ENCODE measurements at places on chromosomes 11 and 22.
A peak's percentile ranks its signal among the peaks of the same experiment; 100 is the strongest.

DNA sequence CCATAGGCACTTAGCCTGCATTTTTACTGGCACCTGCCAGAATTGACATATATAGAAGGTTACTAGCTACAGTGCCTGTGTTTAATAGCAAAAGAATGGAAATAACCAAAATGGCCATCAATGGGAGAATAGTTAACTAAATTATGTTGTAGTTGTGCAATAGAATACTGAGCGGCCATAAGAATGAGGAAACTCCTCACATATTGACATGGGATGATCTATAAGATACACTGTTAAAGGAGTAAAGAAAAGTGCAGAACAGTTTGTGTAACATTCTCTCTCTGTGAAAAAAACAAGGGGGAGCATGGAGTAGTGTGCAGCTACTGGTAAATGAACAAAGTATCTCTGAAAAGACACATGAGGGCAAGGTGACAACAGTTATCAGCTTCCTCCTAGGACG lies 21.5 kb downstream of the ARAP1 start:
- DNase-seq, result no peak

DNA sequence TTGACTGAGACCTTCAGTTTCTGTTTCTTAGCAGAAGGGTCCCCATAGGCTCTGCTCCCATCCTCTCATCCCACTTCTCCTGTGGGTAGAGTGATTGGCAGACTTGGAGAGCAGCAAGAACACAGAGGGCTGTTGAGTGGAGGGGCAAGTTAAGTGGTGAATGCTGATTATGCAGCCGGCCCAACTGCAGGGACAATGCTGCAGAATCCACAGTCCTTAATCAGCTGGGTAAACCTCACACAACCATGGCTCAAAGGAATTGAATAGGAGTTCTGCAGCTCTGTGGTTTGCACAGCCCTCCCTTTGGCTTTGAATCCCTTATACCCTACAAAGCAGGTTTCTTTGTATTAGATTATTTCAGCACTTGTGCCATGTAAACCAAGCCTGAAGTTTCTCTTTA lies 161.1 kb downstream of the NAV2 start:
- DNase-seq, result no peak

- DNase-seq, result no peak
These were observed 815 bp downstream of the EHD1 start for GRCh38 chr11:64877390-64878222.

- DNase-seq, result no peak
These were observed 138.4 kb downstream of the TTC17 start for GRCh38 chr11:43497144-43497543.

DNA sequence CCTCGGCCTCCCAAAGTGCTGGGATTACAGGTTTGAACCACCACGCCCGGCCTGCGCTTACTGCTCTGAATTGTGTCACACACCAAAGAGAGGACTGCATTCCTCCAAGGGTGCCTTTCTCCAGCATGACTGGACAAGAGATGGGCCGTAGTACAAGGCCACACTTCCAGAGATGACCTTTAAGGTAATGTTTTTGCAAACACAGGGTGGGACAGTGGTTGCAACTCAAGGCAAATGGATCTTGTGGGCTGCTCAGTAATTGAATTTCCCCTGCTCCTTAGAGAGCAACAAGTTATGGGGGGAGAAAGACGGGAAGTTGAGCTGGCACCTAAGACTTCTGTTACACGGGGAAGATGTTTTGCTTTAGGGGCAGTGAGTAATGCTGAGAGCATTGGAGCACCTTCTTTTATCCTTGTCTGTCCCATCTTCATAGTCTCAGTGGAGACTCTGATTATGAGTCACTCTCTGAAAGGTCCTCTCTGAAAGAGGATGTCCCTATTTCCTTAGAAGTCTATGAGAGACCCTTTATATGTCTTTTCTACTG lies 66.3 kb downstream of the C11orf91 start:
- DNase-seq, result peak; percentile 79

DNA sequence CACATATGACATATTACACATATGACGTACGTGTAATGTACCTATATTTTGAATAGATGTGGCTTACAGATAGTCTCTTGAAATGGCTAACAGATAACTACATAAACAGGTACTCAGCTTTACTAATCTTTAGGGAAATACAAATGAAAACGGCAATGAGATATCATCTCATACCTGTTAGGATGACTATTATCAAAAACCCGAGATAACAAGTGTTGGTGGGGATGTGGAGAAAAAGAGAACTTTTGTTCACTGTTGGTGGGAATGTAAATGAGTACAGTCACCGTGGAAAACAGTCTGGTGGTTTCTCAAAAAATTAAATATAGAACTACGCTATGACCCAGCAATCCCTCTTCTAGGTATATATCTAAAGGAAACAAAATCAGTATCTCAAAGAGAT lies 247.6 kb downstream of the ETS1 start:
- no peak for DNase-seq

DNA sequence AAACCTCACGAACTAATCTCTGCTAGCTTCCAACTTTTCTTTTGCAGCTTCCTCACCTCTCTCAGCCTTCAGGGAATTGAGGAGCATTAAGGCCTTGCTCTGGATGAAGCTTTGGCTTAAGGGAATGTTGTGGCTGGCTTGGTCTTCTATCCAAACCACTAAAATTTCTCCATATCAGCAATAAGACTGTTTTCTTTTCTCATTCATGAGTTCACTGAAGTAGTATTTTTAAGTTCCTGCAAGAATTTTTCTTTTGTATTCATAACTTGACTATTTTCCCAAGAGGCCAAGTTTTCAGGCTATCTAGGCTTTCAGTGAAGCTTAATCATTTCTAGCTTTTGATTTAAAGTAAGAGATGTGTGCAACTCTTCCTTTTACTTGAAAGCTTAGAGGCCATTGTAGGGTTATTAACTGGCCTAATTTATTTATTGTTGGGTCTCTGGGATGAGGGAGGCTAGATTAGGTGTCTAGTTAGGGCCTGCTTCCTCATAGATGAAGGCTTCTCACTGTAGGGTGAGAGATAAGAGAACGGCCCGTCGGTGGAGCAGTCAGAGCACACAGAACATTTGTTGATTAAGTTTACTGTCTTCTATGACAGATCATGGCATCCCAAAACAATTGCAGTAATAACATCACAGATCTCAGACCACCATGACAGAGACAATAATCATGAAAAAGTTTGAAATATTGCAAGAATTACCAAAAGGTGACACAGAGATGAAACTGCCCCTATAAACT lies 33.2 kb downstream of the CSF2RB start:
- peak; percentile 12 for DNase-seq

GRCh38 chr22:35212009-35212408 lies 45.3 kb upstream of the HMGXB4 start:
- DNase-seq, result peak; percentile 21

DNA sequence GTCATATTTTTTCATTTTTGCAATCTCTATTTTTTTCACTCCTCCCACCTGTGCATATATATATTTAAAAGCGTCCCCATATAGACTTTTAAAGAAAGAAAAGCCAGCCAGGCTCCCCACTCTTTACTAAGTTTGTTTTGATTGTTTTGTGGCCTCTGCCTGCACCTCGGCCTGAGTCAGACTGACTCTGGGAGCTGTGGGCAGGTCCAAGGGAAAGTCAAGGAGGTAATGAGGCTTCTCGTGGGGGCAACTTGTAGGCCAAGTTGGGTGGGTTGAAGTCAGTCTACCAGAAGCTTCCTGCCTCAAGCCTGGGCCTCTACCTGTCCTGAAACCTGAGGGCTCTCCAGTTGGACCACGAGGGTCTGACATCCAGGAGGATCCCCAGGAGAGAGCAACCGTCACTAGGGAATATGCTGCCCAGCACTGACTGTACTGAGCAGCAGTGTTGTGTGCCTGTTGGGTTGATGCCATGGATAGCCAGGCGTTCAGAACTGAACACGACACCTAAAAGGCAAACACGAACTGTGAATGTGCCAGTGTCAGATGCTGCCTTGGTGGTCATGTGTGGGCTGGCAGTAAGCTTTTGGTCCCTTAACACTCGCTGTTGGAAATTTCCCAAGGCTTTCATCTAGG lies 58.8 kb downstream of the BMAL1 start:
- DNase-seq, result no peak

- no peak for DNase-seq
These were observed 32.9 kb upstream of the VWA5A start for GRCh38 chr11:124082371-124082770.

GRCh38 chr11:10288881-10289764 lies 4.9 kb downstream of the SBF2 start:
- no peak for DNase-seq

DNA sequence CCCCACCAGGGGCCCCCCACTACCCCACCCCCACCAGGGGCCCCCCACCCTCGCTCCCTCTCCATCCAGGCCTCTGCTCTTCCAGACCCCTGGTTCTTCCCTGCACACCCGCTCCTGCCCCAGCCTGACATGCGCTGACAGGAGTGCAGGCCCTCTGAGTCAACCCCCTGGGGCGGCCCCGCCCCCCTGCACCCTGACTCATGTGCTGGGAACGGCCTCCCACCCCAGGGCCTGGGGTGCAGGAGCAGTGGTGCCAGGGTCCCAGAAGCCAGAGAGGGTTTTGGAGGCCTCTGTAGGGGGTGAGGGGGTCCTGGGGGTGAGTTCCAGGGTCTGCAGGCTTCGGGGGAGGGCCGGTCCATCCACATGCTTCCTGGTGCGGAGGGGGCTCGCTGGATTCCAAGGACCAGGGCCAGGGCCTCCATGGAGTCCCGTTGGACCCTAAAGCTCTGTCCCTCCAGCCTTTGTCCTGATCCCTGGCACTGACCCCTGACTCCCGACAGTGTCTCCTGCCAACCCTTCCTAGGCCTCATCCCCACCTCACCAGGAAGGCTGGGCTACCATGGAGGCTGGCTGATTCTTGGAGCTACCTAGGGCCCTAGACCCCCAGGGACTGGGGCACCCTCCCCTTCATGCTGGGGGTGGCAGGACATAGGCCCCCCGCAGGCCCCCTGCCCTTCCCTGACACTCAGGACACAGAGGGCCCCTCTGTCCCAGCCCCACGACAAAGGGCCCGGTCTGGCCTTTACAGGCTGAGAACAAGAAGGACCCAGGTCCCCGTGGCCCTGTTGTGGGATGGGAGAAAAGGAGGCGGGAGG lies 583 bp upstream of the PKP3 start:
- DNase-seq, result peak; percentile 84

DNA sequence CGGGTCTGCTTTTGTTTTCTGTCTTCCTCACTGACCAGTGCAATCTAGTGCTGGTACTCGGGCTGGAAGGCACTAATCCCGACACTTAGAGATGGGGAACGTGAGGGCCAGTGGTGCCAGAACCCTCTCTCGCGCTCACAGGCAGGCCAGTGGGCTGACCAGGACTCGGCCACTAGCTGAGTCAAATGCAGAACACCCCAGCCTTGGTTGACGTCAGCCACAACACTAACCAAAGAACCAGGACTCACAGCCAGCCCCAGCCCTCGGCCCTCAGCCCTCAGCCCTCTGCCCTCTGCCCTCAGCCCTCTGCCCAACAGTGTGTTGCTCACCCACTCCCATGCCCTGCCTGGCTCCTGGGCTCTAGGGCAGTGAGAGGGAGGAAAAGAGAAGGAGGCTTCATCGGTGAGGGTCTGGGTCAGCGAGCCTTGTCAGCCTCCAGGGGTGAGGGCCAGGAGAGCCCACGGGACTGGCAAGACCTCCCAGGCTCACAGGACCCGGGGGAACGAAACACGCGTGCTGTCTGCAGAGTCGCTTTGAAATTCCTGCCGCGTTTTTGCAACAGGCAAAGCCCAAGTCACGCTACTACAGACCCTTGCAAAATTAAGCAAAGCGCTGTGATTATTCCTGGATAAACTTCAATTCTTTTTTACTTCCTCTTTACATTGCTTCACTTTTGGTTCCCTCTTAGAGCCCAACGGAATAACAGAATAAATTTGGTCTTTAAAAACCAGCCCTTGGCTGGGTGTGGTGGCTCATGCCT lies 27.5 kb downstream of the KIAA0930 start:
- DNase-seq, result no peak

- no peak for DNase-seq
These were observed 5.5 kb downstream of the FGF19 start for GRCh38 chr11:69698362-69698761.

GRCh38 chr11:133896028-133896427 lies 50.7 kb upstream of the SPATA19 start:
- no peak for DNase-seq

DNA sequence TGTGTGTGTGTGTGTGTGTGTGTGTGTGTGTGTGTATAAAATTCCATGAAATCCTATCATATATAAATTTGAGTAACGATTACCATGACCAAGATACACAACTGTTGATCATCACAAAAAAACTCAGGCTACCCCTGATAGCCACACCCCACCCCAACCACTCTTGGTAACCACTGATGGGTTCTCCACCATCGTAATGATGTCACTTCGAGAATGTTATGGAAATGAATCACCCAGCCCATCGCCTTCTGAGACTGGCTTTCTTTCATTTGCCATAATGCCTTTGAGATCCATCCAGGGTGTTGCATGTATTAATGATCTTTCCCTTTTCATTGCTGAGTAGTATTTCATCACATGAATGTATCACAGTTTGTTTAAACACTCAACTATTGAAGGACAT lies 496.0 kb downstream of the MIAT start:
- DNase-seq, result no peak

GRCh38 chr11:44601471-44602370 lies 36.3 kb downstream of the CD82 start:
- no peak for DNase-seq

DNA sequence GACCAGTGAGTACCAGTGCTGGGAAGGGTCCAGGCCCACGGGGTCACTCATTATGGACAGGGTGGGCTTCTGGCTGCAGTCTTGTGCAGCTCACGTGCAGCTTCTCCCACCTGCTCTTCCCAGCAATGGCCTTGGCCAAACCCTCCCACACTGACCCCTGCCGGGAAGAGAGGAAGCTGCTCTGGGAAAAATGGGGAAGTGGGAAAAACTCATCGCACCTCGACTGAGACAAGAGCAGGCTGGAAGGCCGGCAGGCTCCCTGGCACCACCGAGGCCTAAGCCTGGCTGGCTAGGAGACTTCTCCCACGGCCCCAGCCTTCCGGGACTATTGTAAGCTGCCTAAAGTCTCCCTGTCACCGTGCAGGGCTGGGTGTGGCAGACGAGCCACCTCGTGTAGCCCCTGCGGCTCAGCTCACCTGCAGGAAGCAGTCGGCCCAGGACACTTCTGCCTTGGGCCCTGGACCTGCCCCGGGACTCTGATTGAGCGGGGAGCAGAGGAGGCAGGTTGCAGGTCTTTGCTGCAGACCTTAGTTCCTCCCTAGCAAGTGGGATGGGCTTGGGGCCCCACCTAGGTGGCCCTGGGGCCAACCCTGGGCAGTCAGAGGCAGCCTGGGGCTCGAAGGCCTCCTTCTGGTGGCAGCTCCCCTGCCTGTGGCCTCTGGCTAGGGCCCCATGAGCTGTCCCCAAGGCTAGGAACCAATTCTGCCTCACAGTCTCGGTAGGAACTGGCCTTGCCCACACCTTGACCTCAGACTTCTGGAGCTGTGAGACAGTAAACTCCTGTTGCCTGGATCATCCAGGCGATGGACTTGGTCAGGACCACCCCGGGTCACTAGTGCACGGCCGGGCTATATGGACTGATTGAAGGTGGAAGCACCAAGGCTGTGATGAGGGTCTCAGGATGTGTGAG lies 23.1 kb downstream of the MRGPRG start:
- DNase-seq, result no peak

DNA sequence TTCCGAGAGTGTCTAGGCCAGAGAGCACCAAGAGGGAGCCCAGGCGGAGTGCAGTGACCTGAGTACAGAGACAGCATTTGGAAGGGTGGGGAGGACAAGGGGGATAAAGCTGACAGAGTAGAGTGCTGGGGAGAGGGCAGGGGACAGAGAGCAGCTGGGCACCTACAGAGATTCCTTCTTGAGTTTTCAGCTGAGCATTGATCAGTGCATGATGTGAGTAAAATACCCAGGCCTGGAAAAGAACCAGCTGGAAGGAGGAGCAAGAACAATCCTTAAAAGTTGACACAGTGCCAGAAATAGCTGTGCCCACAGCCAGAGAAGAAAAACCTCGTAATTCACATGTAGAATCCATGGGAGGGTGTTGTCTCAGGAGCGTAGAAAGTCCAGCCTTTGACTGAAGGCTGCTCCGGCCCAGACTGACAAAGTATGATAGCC lies 33.9 kb upstream of the PANX2 start:
- no peak for DNase-seq
